Neuronal stem cell (in vitro differentiated cells): ENCODE measurements at places on chromosomes 1 and 21.
A peak's percentile ranks its signal among the peaks of the same experiment; 100 is the strongest.

DNA sequence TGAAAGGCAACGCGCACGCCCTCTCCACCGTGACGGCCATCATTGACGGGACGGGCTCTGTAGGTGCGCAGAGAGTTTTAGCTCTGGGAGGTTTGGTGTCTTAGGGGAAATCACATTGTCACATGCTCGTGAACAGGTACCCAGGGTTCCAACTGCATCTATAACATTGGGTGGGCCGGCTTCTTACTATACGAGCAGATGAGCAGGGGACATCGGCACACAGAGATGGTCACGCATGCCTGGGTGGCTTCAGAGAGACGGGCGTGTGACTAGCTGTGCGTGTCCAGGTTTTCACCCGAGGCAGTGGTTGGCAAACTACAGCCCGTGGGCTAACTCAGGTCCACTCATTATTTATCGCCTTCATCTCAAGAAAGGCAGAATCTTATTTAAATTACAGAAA is 54.7 kb downstream of the SLC37A1 start:
- peaks cover 3% of the 10 kb centered on the region for H3K36me3 ChIP-seq
- H3K4me1 ChIP-seq = peaks cover 16% of the 10 kb centered on the region
- H3K27ac ChIP-seq = no peak overlapping the region
- no peak overlapping the region for H3K4me3 ChIP-seq
- no peaks in the 10 kb centered on the region for H3K27me3 ChIP-seq

DNA sequence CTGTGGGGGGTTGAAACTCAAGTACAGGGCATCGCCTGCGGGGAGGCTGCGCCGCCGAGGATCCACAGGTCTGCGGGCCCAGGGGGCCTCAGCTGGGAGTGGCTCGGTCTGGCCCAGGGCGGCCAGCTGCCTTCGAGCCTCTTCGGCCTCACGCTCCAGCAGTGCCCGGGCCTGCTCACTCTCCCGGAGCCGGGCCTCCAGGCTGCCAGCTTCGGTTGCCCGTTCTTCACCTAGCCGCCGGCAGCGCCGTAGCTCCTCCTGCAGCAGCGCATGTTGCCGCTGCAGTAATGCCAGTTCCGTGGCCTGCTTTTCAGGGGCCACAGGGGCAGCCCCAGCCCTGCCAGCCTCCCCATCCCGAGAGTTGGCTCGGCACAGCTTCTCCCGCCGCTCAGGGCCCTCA is 9.4 kb downstream of the RXFP4 start:
- no peak overlapping the region for H3K4me3 ChIP-seq
- peaks cover 6% of the 10 kb centered on the region for H3K4me1 ChIP-seq
- H3K27ac ChIP-seq = no peak overlapping the region
- no peak for DNase-seq

DNA sequence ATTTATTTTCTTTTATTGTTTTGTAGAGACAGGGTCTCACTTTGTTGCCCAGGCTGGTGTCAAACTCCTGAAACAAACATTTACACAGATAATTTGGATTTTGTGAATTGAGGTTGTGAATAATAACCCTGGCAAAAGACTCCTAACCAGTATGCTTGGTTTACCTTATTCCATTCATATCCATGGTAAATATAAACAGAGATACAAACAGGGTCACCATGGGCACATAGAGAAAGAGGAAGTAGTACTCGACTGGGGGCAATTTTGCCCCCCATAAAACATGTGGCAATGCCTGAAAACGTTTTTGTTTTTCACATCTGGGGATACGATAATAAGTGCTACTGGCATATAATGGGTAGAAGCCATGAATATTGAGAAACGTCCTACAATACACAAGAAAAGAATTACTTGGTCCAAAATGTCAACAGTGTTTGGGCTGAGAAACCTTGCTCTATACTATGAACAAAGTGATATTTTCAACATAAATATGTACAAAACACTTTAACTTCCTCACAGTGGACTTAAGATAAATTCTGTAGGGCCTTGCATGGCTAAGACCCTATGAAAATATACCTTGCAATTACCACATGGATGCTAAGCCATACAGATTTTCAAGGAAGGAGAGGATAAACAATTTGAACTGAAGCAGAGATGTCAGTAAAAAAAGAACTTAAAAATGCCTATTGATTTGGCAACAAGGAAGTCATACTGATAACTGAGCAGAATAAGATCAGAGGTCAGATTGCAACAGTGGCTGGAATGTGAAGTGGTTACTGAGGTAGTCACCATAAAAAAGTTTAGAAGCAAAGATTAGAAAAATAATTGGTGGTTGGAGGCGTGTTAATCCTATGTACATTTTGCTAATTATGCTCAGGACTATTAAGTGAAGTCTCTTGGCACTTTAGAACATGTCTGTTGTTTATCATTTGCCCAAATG is 27.4 kb upstream of the ASPM start:
- H3K36me3 ChIP-seq = peaks cover 92% of the 10 kb centered on the region
- H3K27ac ChIP-seq = no peak overlapping the region
- DNase-seq = no peak
- H3K27me3 ChIP-seq = no peaks in the 10 kb centered on the region
- H3K4me1 ChIP-seq = no peaks in the 10 kb centered on the region

GRCh38 chr1:4768553-4768952 is 114.1 kb downstream of the AJAP1 start:
- H3K36me3 ChIP-seq = no peaks in the 10 kb centered on the region
- H3K27me3 ChIP-seq = no peaks in the 10 kb centered on the region
- H3K27ac ChIP-seq = no peak overlapping the region
- no peak overlapping the region for H3K4me3 ChIP-seq
- no peaks in the 10 kb centered on the region for H3K4me1 ChIP-seq

DNA sequence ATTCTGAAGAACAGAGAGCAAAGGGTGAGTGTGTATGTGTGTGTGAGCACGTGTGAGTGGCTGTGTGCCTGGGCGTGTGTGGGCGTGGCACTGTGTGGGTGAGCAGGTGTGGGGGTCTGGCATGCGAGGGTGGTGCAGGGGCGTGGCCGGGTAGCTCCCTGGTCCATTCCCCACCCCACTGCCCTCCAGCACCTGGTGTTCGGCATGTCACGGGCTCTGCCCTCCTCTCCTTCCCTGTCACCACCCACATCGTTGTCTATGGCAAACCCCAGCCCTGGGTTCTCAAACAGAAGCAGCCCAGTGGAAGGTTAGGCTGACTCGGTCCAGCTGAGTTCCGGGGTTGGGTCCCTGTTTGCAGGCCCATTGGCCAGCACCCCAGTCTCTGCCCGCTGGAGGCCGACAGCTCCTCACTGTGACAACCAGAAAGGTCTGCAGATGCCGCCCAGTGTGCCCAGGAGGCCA is 39.8 kb downstream of the UBE2G2 start:
- no peak for DNase-seq
- no peaks in the 10 kb centered on the region for H3K36me3 ChIP-seq
- no peaks in the 10 kb centered on the region for H3K4me1 ChIP-seq
- H3K4me3 ChIP-seq = no peak overlapping the region
- no peak overlapping the region for H3K27ac ChIP-seq
- H3K27me3 ChIP-seq = no peaks in the 10 kb centered on the region

DNA sequence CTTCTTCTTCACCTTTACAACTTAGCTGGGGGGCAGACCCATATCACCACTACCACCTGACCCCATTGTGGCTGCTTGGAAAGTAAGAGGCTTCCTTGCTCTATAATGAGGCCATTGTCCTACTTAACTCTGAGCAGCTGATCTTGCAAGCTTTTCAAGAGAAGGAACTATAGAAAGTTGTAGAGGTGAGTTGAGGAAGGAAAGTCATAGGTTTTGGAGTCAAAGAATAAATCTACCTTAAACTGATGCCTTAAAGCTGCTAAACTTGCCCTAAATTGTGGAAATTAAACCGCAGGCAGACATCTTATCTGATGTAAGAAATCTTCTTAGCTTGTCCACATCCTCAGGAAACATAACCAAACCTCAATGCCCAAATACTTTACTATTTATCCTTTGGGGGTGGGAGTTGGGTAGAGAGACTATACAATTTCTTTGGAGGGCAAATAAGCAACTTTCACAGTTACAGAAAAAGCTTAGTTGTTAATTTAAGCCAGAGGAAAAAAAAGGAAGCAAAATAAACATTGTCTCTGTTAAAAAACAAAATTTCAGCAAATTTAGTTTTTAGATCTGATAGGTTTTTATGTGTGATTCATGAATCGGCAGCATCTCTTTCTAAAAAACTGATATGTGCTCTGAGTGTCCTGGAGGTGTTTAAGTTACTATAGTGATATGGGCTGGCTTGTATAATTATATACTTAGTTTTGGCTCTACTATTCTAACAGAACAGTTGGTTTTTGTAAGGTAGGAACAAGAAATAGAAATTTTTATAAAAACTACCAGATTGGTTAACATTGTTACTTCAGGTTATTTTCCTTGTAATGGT is 4.7 kb downstream of the IL23R start:
- no peaks in the 10 kb centered on the region for H3K36me3 ChIP-seq
- no peak overlapping the region for H3K4me3 ChIP-seq
- H3K4me1 ChIP-seq = no peaks in the 10 kb centered on the region

- no peaks in the 10 kb centered on the region for H3K27me3 ChIP-seq
- no peak for DNase-seq
- H3K4me3 ChIP-seq = no peak overlapping the region
- H3K27ac ChIP-seq = no peak overlapping the region
Observed at GRCh38 chr1:31159869-31160611, 79.6 kb downstream of the NKAIN1 start.

DNA sequence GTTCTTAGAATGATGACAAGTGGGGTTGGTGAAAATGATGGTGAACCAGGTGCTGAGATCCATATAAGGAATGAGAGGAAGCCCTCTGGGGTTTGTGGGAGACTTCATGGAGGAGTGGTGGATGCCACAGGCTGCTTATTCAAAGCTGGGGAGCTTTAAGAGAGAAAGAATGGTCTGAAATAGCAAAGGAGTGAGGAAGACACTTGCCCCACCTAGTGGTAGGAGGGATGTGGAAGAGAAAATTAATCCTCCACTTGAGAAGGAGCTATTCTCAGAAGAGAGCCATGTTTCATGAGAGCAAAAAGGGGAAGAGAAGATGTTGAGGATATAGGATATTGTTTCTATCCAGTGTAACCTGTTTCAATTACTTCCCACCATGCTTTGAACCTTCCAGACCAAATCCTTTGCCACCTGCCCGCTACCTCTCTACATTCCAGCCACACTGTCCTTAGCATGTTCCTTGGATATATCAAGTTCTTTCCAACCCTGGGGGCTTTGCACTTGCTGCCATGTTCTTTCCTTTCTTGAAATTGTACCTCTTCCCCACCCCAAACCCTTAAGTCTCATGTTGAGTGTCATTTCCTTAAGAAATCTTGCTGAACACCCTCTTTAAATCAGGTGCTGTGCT is 19.6 kb upstream of the ZNF648 start:
- no peak overlapping the region for H3K4me3 ChIP-seq
- no peaks in the 10 kb centered on the region for H3K27me3 ChIP-seq
- peak; percentile 38 for DNase-seq

- H3K27ac ChIP-seq = no peak overlapping the region
- no peak for DNase-seq
- H3K4me1 ChIP-seq = peaks cover 3% of the 10 kb centered on the region
- no peak overlapping the region for H3K4me3 ChIP-seq
- H3K36me3 ChIP-seq = no peaks in the 10 kb centered on the region
Observed at GRCh38 chr1:234702342-234703000, 92.5 kb upstream of the IRF2BP2 start.

DNA sequence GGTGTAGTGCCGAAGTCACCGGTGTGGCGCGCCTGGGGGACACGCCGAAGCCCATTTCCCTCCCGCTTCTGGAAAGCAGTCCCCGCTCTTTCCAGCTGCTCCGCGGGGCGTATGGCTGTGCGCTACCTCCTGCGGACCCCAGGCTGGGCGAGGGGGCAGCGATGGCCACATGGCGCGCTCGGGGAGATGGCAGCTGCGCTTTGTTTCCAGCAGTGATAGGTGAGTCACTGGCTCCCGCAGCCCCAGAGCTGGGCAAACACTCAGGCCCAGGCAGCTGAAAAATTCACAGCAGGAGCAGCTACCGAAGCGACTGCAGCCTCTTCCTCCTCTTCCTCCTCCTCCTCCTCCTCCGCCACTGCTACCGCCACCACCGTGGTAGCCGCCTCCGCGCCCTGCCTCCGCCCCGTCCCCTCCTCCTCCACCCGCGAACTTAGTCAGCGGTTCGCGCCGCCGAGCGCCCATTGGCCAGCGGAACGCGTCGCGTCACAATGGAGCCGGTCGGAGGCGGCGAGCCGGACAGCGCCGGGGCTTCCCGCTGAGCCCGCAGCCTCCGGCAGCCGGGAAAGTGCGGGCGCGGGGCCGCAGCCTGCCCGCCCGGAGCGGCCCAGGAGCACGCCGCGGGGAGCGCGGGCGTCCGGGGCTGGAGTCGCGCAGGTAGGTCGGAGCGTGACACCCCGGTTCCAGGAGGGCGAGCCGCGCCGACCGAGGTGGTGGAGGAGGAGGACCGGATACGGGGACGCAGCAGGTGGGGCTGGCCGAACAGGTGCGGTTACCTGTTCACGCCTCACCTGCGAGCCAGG is at the start of gene LRRC8B:
LRRC8B (plus strand) TSS at position 461 of the 800 bp plus-strand sequence. CDS start 57,822 bp downstream, outside the sequence.
- peak; percentile 86 for DNase-seq
- H3K27me3 ChIP-seq = no peaks in the 10 kb centered on the region
- no peaks in the 10 kb centered on the region for H3K36me3 ChIP-seq
- peaks cover 19% of the 10 kb centered on the region for H3K4me1 ChIP-seq

DNA sequence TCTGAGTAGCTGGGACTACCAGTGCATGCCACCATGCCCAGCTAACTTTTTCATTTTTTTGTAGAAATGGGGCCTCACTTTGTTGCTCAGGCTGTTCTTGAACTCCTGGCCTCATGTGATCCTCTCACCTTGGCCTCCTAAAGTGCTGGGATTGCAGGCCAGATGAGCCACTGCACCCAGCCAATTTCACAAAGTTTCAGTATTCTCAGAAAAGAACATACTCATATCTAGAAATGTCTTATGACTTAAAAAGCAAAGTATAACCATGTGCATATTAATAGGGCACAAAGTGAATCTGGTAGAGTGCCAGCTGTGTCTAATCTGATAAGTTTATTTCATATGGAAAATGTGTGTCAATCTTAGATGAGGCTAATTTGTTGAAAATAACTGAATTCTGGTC is 87.5 kb upstream of the CACYBP start:
- H3K4me3 ChIP-seq = no peak overlapping the region
- H3K36me3 ChIP-seq = no peaks in the 10 kb centered on the region
- DNase-seq = no peak
- H3K27ac ChIP-seq = no peak overlapping the region
- H3K4me1 ChIP-seq = no peaks in the 10 kb centered on the region
